ENCODE measurements at places on chromosomes 12 and 14.

DNA sequence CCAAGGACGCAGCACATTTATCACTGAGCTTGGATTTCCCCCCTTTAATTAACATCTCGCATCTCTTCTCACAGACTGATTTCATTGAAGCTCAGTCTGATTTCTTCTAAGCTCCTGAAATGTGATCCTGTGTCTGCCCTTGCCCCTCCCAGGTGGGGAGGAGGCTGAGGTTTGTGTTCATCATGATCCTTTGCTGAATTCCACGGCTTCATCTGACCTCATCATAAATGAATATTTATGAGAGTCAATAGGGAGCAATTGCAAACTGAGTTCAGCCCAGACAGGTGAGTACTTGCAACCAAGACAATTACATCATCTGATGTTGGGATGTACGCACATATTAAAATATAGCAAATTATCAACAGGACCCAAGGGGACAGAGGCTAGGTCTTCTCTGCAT is 72.4 kb downstream of the MAP1LC3B2 start:
- DNase-seq: no peak

DNA sequence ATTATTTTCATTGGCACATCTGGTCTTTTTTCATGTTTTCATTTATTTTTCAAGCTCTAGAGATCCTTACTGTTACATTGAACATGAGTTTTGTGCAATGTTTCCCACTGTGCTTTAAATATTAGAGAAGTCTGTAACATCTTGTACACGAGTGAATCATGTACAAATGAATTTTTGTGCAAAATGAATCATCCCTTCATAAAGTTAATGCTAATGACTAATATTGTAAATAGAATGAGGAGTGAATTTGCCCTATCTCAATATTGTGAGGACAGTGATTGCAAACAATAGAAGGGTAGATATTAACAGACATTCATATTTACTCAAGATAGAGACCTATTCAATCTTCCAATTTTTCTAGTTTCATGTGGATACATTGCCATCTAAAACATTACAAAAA is 463.3 kb upstream of the FOXG1 start:
- no peak for DNase-seq

DNA sequence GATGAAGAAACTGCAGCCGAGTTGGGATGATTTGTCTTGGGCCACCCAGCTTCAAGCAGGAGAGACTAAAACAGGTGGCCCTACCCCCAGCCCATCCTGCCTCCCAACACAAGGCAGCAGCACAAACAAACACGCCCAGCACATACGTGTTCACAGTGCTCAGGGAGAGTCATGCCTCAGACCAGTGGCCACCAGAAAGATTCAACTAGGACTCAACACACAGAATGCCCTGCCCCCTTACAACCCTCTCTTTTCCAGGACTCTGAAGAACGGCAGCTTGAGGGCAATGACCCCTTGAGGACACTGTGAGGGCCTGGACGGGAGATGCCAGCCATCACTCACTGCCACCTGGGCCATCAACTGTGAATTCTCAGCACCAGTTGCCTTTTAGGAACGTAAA is 75.0 kb downstream of the NT5DC3 start:
- no peak for DNase-seq

DNA sequence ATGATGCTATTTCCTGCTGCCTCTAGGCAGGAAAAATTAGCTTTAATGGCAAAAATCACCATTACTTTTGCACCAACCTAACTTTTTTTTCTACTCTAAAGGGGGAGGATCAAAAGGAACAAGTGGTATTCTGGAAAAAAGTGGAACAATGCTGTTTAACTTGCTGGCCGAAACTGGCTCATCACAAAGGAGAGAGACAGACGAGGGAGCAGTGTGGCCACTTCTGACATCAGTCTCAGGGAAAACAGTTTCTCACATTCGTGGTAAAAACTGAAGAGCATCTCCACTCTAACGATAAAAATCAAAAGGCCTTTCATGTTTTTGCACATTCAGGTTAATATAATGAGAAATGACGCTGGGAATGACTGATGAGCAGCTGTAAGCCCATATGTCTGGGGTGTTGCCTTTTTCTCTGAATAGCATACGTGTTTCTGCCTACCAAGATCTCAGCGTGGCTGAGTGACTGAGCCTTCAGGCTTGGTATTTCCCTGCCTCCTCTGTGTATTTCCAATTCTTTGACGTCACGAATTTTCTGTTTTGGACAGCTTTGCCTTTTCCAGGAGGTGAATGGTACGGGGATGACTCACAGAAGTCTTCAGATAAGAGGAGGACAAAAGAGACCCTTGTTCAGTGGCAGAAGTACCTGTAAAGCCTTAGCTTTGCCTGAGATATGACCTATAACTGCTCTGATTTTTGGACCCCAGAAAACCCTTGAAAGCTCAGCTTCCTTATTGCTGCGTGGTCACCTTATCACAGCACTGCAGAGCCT is 358.8 kb downstream of the GLT1D1 start:
- DNase-seq: no peak

DNA sequence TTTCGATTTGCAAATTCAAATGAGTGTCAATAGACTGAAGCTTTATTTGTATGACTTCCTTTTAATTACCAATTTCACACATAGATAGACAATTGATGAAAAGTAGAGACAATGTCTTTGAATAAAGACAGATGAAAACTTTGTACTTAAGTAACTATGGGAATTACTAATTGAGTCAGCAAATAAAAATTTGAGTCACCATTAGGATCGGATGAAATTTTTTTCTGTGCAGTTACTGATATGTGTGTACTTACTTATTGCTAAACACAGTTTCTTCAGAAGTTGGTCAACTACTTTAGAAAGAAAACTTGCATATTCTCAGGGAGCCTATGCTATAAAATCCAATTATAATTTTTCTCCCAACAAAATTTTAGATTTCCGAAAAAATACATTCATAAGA is 224.9 kb upstream of the SLC16A7 start:
- no peak for DNase-seq

DNA sequence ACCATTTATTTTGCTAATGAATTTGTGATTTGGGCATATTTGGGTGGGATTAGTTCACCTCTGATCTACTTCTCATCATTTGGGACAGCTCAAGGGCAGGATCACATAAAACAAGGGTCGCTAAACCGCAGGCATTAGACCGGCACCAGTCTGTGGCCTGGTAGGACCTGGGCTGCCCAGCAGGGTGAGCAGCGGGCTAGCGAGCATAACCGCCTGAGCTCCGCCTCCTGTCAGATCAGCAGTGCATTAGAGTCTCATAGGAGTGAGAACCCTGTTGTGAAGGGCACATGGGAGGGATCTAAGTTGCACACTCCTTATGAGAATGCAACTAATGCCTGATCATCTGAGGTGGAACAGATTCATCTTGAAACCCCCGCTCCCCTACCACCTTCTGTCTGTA is 785.3 kb downstream of the TRHDE start:
- DNase-seq: no peak

- DNase-seq: no peak
Observed at GRCh38 chr12:21992823-21993222, 51.6 kb upstream of the ABCC9 start.

DNA sequence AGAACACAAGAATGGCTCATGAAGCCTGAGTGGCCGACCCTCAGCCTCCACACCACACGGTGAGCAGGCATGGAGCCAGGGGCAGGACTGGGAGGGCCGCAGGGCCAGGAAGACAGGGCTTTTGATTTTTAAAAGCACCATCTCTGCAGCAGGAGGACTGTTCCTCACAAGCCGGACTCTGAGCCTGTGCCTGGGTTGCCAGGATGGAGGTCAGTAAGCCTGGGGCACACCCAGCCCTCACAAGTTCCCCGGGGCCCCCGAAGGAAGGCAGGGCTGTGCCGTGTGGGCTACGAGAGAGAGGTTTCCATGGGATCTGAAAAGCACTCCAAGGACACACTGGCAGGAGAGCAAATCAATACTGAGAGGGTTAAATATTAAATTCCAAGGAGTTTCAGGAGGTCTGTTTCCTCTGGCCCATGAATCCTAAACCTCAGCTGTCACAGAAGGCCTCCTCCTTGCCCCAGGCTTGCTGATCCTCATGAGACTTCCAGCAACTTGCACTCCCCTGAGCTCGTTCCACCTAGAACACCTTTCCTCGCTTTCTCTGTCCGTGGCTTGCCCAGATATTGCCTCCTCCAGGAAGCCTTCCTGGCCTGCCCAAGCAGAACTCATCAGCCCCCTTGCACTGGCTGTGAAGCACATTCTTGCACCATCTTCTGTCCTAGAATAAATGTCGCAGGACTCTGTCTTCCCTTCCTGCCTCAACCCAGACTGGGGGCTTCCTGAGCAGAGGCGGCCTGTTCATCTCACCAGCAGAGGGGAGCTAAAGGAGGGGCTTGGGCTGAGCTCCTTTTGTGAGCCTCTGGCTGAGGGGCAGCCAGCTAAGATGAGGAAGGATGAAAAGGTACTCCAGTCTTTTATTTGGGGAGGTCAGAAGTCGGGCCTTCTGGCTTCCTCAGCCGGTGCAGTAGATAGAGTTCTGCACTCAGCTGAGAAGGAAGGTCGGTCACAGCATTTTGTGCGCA is 64.6 kb downstream of the CCDC88C start:
- no peak for DNase-seq

GRCh38 chr12:130666645-130667044 is 49.5 kb downstream of the RIMBP2 start:
- no peak for DNase-seq

DNA sequence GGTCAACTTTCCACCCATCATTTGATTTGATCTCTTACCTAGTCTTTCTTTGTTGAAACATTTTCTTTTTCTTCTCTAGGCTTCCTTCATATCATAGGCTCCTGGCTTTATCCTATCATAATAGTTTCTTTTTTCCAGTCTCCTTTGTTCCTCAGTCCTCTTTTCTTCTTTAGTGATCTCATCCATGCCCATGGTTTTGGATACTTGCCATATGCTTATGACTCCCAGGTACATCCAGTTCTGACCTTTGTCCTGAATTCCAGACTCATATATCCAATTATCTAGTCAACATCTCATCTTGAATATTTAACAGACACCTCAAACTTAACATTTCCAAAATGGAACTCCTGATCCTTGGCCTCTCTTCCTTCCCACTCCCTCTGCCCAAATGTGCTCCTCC is 36.1 kb upstream of the KRAS start:
- DNase-seq: no peak

GRCh38 chr12:107134558-107134957 is 41.2 kb upstream of the CRY1 start:
- DNase-seq: no peak

DNA sequence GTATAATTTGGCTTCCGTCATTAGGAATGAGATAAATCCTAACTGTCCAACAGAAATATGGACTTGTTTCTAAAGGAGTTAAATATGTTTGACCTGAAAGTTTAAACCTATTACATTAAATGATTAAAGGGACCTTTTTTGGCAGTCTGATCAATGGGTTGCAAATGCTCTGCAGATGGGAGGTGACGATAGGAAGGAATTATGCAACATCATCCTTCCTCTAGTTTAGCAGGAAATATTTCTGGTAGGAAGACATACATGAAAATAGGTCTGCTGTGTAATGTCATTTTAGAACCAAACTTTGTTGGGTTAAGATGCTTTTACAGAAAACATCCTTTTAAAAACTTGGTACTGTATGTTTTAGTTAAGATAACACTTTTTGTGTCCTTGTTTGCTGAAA is 2.6 kb downstream of the LRRC10 start:
- no peak for DNase-seq

DNA sequence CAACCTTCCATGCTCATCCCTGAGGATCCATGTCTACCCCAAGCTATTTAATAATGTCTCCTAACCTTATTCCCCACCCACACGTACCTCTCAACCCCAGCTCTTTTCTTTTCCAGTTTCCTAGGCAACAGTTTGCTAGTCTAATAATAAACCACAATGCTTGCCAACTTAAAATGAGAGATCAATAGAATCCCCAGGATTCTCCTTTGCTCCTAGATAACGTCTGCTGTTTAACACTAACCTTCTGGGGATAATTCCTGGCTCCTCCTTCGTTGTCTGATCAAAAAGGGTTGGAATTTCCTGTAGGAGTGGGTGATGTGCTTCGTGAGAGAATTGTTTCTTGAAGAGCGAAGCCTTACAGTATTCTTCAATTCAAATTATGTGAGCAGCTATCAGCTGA is 42.2 kb upstream of the DBX2 start:
- no peak for DNase-seq

- DNase-seq: no peak
Observed at GRCh38 chr14:77088645-77089044, 9.4 kb upstream of the CIPC start.

DNA sequence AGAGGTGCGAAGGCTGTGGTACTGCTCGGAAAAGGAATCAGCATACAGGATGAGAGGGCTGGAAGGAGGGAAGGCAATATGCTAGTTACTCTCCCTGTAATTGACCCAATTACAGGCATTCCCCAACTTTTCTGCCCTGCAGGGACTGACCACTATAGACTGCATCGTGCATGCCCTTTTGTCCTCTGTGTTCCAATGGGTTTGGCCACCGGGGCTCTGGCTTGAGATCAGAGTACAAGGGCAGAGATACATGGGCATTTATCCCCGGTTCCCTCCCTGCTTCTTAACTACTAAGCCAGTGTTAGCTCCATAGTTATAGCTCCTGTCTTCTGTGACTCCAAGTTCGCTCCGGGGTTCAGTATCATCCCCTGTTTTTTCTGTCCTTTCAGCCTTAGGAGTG is 59.7 kb downstream of the GTF2A1 start:
- DNase-seq: no peak

DNA sequence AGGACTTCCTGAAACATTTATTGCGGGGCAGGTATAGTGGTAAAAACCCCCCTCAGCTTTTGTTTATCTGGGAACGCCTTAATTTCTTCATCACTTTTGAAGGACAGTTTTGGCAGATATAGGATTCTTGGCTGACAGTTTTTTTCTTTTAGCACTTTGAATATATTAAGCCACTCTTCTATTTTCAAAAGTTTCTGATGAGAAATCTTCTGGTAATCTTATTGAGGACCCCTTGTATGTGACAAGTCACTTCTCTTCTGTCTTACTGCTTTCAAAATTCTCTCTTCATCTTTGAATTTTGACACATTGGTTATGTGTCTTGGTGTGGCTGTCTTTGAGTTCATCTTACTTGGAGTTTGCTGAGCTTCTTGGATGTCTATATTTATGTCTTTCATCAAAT is 59.1 kb downstream of the ATP23 start:
- DNase-seq: no peak

DNA sequence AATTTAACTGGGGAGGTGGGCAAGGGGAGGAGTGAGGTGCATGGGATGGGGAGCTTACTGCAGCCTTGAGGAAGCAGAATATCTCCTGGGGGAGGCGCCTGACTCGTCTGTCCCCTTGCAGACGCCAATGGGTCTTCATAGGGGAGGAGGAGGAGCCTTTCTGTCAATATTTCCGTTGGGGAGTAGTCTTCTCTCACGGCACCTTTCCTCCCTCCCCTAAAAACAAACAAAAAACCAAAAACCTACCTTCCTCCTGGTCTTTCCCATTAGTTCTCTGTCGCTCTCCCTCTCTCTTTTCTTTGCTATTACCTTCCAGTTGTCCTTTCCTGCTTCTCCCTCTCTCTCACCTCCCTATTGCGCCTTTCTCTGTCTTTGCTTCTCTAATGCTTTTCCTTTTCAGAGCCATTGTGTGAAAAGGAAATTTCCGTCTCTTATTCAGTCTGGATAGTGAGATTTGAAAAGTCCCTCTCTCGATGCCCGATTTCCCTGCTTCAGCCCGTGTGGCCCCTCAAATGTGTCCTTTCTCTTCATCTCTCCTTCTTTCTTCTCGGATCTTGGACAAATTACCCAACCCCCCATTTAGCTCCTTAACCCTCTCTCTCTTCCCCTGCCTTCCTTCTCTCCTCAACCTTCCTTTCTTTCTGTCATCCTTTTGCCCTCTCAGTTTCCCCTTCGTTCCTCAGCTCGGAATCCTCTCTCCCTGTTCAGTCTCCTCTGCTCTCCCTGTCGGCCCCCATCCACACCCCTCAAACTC is 5.9 kb downstream of the GPR84 start:
- peak; percentile 39 for DNase-seq

- DNase-seq: no peak
Observed at GRCh38 chr14:99055816-99056215, 216.2 kb downstream of the BCL11B start.

Measured in NCI-H1436 (cell line).